ENCODE measurements at places on chromosomes 11 and 22.

DNA sequence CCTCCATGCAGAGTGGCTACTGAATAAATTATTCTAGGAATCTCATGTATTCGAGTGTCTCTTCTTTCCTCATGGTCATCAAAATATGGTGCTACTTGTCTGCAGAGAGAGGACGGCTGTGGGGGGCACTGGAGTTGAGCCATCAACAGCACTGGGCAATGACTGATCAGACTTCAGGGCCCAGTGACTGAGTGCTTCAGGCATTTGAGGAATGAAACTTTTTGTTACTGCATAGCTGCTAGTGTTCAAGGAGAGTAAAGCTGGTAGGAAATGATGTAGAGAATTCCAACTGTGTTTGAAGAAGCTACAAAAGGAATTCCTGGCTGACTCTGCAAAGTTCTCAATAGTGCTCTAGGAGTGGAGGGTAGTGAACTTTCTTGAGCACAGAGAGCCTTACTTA, 277.7 kb downstream of the CADM1 start:
- no peak for DNase-seq

DNA sequence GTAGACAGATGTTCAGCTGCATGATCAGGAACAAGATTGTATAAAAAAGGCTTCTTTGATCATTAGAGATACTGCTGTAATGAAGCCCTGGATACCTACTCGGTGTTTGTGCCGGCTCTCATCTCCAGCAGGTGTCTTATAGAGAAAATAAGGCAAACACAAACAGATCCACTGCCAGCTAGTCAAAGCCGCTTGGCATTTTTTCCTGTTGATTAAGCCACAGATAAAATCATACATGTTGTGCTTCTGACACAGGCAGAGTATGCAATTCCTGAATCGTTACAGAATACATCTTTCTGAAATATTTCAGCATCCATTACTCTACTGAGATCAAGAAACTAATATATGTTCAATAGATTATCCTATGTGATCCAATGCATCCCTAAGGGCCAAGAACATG, 206.9 kb downstream of the CADM1 start:
- no peak for DNase-seq

DNA sequence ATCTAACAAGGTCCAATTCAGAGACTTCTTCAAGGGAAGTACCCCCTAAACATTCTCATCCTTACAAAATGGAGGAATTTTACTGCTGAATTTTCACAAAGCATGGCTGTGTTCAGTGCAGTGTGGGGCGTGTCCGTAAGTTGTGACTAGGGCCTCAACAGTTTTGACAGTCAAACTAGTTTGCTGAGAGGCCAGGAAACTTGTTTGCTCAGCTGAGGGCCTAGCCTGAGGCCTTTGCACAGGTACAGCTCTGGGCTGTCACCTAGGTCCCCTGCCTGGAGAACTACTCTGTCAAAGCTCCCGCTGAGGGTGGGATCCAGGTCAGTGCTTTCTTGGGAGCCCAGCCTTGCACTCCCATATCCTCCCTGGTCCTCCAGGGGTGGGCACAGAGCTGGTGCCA, 27.9 kb downstream of the TCP11L1 start:
- DNase-seq = no peak

DNA sequence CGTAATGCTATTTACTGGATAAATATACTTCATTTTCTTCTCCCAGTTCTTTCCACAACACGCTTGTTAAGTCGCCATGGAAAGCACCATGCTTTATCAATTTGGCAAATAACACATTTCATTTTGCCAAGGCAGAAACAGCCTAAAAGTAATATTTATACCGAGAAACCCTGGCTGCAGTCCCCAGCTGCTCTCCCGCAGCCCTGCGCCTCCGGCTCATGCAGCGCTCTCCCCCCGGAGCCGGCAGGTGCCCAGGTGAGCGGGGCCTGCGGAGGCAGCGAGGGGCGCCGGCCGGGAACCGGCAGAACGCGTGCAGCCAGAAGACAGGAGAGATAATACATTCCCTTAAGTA, 681 bp upstream of the ARHGEF12 start:
- no peak for DNase-seq

DNA sequence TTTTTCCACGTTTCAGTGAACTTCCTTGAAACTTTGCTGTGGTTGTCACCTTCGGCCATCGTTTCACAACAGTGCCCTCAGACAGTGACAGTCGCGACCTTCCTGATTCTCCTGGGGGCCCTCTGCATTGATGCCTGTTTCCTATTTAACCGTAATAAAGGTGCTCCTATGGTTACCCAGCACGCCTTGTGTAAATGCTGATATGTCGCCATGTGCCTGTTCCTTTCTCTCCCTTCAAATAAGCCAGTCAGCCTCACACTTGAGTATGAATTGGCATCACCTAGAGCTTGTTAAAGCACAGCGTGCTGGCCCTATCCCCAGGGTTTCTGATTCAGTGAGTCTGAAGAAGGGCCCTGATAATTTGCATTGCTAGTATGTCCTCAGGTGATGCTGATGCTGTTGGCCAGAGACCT, 104.8 kb downstream of the MICAL2 start:
- peak; percentile 19 for DNase-seq

- DNase-seq = no peak
Observed at GRCh38 chr11:113043698-113044097, 82.5 kb downstream of the NCAM1 start.

DNA sequence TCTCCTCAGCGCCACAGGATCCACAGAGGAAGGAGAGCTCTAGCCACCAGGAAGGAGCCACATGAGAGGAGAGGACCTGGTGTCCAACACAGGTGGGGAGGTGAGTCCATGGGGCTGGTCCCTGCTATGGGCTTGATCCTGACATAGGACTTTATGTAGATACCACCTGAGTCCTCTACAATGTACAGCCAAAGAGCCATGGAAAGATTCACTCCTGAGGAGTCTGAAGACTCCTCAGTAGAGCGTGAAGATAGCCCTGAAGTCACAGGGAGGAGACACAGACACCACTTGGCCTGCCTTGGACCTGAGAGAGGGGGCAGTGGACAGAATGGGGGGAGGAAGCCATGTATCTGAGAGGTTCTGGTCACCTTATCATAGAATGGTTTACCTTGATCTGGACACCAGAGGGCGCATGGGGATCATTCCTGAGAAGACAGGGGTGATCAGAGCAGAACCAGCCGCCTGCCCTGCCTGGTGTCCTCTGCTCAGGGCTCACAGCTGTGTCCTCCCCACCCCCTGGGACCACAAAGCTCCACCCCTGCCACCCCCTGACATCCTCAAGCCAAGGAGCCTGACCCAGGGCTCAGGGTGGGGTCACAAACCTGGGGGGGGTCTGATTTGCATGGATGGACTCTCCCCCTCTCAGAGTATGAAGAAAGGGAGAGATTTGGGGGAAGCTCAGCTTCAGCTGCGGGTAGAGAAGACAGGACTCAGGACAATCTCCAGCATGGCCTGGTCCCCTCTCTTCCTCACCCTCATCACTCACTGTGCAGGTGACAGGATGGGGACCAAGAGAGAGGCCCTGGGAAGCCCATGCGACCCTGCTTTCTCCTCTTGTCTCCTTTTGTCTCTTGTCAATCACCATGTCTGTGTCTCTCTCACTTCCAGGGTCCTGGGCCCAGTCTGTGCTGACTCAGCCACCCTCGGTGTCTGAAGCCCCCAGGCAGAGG, 77.0 kb downstream of the ZNF280B start:
- peak; percentile 49 for DNase-seq

DNA sequence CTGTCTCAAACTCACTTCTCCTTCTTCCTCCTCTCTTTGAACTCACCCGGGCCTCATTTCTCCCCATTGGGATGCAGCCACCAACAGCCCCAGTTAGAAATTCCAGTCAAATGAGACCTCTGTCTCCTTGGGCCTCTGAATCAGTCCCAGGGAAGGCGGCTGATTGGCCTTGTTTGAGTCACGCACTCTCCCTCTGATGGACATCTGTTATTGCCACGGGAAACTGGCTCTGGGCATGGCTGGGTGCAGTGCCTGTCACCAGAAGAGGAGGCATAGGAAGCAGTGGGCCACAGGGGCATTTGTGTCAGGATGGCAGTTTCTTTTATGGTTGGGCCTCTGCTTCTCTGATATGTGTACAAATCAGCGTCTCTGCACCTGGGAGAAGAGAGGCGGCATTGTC, 9.6 kb upstream of the WNT11 start:
- no peak for DNase-seq

GRCh38 chr22:37905534-37906363, at the start of gene MICALL1:
TSS of gene MICALL1 (plus strand) at chr22:37906297. CDS start at chr22:37906423, 126 bp downstream.
- peak; percentile 63 for DNase-seq

- DNase-seq = no peak
Observed at GRCh38 chr22:48001101-48001500, 1238.7 kb downstream of the TBC1D22A start.

GRCh38 chr11:83661491-83662350, 375.6 kb upstream of the CCDC90B start:
- DNase-seq = no peak

DNA sequence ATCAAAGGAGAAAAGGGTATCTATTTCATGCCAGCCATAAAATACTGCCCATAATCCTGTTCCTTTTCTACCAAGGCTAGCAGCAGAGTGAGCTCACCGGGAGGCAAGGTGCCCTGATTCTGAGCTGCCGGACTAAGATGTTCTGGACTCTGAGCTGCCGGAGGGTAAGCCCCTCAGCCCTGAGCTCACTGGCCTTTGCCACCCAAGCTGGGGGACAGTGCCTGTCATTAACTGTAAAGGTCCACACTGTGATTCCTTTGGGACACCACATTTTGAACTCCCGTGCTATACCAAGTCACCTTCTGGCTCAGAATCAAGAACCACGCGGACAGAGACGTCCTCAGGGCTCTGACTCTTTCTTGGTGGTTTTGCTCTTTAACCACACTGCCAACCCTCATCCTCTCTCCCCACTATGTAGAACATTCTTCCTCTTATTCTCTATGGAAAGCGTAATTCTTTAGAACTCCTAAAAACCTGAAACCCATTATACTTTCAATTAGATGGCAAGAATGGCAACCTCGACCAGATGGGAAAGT, 88.4 kb upstream of the BID start:
- DNase-seq = no peak

DNA sequence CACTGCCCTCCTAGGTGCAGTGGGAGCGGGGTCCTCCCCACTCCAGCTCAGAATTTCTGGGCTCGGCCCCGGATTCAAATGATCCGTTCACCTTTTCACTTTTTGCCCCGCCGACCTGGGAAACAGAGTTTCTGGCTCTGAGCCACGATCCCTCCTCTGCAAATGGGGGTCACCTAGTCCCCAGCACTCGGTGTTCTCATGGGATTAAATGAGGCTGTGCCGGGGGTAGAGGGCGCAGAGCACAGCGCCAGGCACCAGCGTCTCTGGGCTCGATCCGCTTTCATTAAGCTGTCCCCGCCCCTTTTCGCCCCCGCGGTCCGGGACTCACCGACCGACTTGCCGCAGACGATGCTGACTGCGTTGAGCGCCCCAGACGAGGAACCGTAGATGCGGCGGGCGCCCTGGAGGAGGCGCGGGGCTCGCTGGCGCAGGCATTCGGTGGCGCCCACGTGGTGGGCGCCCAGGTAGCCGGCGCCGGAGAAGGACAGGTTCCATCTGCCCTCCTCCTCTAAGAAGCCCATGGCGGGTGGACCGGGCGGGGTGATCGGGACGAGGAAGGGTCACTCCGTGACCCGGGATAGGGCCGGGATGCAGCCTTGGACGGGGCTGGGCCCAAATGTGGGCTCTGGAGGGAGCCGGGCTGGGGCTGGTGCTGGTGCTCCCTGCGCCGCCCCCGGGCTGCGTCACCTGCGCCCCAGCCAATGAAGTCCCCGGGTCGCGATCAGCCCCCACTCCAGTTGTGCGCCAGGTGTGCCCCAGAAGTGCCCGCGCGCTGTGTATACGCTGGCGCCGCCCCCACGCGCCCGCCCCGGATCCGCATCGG, at the start of gene PNPLA5:
Gene PNPLA5 (minus strand): TSS at position 654 of the 823 bp plus-strand sequence. CDS start 133 bp downstream, at position 521.
- DNase-seq = peak; percentile 20

GRCh38 chr22:17493419-17493981, 69.8 kb upstream of the SLC25A18 start:
- DNase-seq = no peak

- DNase-seq = no peak
Observed at GRCh38 chr11:91293119-91293518, 931.5 kb upstream of the FAT3 start.

GRCh38 chr11:48091426-48092102, 111.2 kb downstream of the PTPRJ start:
- DNase-seq = no peak

GRCh38 chr11:68010090-68011041, at the start of gene ALDH3B1:
TSS of gene ALDH3B1 (plus strand) at chr11:68010327. CDS start at chr11:68015298, 4,971 bp downstream.
- no peak for DNase-seq

GRCh38 chr22:36475341-36475740, 6.1 kb downstream of the TXN2 start:
- no peak for DNase-seq

- no peak for DNase-seq
Observed at GRCh38 chr22:30244641-30245040, 1.9 kb downstream of the LIF start.

DNA sequence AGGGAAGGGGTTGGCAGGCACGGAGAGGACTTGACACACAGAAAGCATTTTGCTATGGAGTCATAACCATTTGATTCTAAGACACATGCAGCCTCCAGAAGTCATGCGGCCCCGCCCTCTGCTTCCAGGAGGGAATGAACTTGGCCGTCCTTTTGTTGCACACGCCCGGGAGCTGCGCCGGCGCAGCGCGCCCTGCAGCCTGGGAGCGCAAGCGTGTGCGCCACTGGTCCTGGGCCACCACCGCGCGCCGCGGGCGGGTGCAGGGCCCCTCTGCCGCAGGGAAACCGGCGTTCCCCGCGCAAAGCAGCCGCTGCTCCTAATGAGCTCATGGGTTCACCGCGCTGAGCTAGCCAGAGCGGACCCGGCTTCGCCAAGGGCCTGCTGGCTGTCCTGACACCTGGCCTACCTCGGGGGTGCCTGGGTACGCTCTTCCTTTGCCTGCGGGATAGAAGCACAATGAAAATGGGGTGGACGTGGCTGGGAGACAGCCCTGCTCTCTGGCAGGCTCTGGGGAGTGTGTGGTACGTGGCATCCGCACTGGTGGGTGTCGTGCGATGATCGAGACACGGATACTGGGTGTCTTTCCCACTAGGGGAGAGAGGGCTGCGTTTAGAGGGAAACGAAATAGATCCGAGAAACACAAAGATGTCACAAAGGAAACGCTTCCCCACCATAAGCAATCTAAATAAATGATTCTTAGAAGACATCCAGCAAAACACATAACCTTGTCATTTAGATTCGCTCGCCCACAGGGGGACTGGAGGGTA, 669 bp downstream of the MICAL3 start:
- peak; percentile 91 for DNase-seq

- no peak for DNase-seq
Observed at GRCh38 chr22:43744700-43745410, 67.2 kb downstream of the EFCAB6 start.

GRCh38 chr11:14938936-14939335, 33.2 kb downstream of the CALCA start:
- no peak for DNase-seq

- DNase-seq = no peak
Observed at GRCh38 chr11:67510023-67510345, 2.0 kb upstream of the CDK2AP2 start.

DNA sequence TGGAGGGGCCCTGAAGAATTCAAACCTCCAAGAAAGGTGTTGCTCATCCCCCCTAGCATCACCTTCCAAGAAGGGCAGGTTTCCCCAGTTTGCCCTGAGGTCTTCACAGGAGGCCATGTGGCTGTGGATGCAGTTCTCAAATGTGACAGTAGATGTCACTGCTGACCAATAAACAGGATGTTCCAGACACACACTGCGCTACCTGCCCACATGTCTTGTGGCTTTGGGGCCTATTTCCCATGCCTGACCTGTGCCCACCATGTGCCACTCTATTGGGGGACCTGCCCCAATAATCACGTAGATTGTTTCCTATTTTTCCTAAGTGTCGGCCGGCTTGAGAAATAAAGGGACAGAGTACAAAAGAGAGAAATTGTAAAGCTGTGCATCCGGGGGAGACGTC, 4.5 kb downstream of the GSTT2 start:
- DNase-seq = no peak
